Heart right ventricle (tissue), 16 donors: ENCODE measurements at places on chromosomes 2 and 18. TPM values are rescaled to one million over a fixed set of nuclear protein-coding genes. Genes with fewer than 3 reads are reported as not detected.

The LAMA1 gene
- total RNA-seq: 0.05 TPM

The TTC31 gene
- total RNA-seq: 10.4 TPM

The DPY30 gene
- total RNA-seq: 43.5 TPM

The CHAC2 gene
- total RNA-seq: 2.0 TPM

The MOGAT1 gene
- 0.46 TPM for total RNA-seq

The AGXT gene
- not detected for total RNA-seq

DNA sequence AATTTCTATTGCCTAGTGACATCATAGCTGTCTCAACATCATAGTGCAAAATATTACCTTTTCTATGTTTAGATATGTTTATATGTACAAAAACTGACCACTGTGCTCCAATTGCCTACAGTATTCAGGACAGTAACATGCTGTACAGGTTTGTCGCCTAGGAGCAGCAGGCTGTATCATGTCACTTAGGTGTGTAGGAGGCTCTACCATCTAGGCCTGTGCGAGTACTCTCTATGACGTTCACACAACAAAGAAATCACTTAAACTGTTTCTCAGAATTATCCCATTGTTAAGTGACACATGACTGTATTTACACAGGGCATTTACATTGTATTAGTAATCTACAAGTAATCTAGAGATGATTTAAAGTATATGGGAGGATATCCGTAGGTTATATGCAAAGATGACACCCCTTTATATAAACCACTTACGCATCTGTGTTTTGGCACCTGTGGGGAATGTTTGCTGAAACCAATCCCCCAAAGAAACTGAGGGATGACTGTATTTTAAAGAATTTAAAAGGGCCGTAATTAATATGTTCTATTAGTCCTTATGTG is 24.7 kb downstream of the IL1R2 start:
- no peaks in the 10 kb centered on the region for H3K27me3 ChIP-seq
- H3K27ac ChIP-seq: no peak overlapping the region
- H3K4me1 ChIP-seq: no peaks in the 10 kb centered on the region
- H3K4me3 ChIP-seq: no peak overlapping the region
- DNase-seq: no peak
- no peaks in the 10 kb centered on the region for H3K36me3 ChIP-seq

GRCh38 chr18:10274301-10274700 is 180.1 kb upstream of the APCDD1 start:
- no peaks in the 10 kb centered on the region for H3K27me3 ChIP-seq
- H3K27ac ChIP-seq: no peak overlapping the region
- H3K36me3 ChIP-seq: no peaks in the 10 kb centered on the region
- DNase-seq: no peak
- H3K4me1 ChIP-seq: peaks cover 20% of the 10 kb centered on the region
- no peak overlapping the region for H3K4me3 ChIP-seq

DNA sequence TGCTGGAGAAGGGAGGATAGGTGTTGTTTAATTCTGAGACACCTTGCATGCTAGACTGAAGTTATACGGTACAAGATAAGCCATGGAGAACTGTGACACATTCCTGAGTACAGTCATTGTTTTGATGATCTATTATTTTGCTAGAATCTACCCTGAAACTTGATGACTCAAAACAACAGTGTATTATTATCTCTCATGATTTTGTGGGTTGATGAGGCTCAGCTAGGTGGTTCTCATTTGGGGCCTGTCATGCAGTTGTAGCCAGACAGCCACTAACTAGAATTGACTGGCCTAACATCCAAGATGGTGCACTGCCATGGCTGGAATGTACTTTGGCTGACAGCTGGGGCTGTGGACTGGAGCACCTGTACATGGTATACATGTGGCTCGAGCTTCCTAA is 5.4 kb upstream of the IL1R1 start:
- DNase-seq: no peak
- H3K36me3 ChIP-seq: no peaks in the 10 kb centered on the region
- peaks cover 5% of the 10 kb centered on the region for H3K4me1 ChIP-seq
- no peak overlapping the region for H3K4me3 ChIP-seq
- H3K27me3 ChIP-seq: no peaks in the 10 kb centered on the region
- H3K27ac ChIP-seq: no peak overlapping the region

GRCh38 chr18:22300665-22301636 is 116.8 kb downstream of the CTAGE1 start:
- H3K27me3 ChIP-seq: no peaks in the 10 kb centered on the region
- H3K4me1 ChIP-seq: peaks cover 8% of the 10 kb centered on the region
- no peak overlapping the region for H3K4me3 ChIP-seq
- H3K36me3 ChIP-seq: no peaks in the 10 kb centered on the region
- no peak overlapping the region for H3K27ac ChIP-seq
- DNase-seq: no peak

- H3K27me3 ChIP-seq: no peaks in the 10 kb centered on the region
- H3K36me3 ChIP-seq: no peaks in the 10 kb centered on the region
- H3K4me1 ChIP-seq: no peaks in the 10 kb centered on the region
- no peak for DNase-seq
- no peak overlapping the region for H3K27ac ChIP-seq
Observed at GRCh38 chr2:217593732-217594131, 409.1 kb downstream of the TNS1 start.

GRCh38 chr2:238369591-238370040 is 49.3 kb downstream of the TRAF3IP1 start:
- no peaks in the 10 kb centered on the region for H3K27me3 ChIP-seq
- no peak overlapping the region for H3K4me3 ChIP-seq
- H3K27ac ChIP-seq: no peak overlapping the region
- H3K36me3 ChIP-seq: no peaks in the 10 kb centered on the region
- no peak for DNase-seq

- no peak for DNase-seq
- peaks cover 15% of the 10 kb centered on the region for H3K4me1 ChIP-seq
- H3K27ac ChIP-seq: no peak overlapping the region
- no peak overlapping the region for H3K4me3 ChIP-seq
- H3K27me3 ChIP-seq: no peaks in the 10 kb centered on the region
Observed at GRCh38 chr2:199987586-199987985, 32.2 kb downstream of the MAIP1 start.

DNA sequence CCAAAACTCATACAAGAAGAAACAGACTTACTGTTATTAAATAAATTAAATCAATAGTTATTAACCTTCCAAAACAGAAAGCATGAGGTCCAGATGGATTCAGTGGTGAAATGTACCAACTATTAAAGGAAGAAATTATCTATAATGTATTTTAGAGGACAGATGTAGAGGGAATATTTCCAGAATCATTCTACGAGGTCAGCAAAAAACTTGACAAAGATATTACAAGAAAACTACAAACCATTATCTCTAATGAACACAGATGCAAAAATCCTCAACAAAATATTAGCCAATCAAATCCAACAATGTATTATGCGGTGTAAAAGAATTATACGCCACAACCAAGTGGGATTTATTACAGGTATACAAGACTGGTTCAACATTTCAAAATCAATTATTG is 63.7 kb downstream of the ROCK2 start:
- DNase-seq: no peak
- no peak overlapping the region for H3K4me3 ChIP-seq
- H3K27ac ChIP-seq: no peak overlapping the region
- peaks cover 10% of the 10 kb centered on the region for H3K4me1 ChIP-seq
- H3K36me3 ChIP-seq: peaks cover 37% of the 10 kb centered on the region
- no peaks in the 10 kb centered on the region for H3K27me3 ChIP-seq
